ENCODE measurements at places on chromosomes 4 and X. TPM values are rescaled to one million over a fixed set of nuclear protein-coding genes. Genes with fewer than 3 reads are reported as not detected.

DACH2 gene
- not detected for total RNA-seq

NDP gene
- total RNA-seq: not detected

MAGEA1 gene
- total RNA-seq: not detected

NPY5R gene
- total RNA-seq: 0.55 TPM

ARR3 gene
- 1.2 TPM for total RNA-seq

KDR gene
- total RNA-seq: 5.2 TPM

XKRX gene
- total RNA-seq: 2.3 TPM

MBNL3 gene
- total RNA-seq: 40.2 TPM

PRPS1 gene
- total RNA-seq: 8.1 TPM

CT83 gene
- total RNA-seq: not detected

CXCL11 gene
- 0.46 TPM for total RNA-seq

EREG gene
- total RNA-seq: 5.0 TPM

SULT1B1 gene
- total RNA-seq: 294 TPM

UGT2B17 gene
- 647 TPM for total RNA-seq

GRCh38 chrX:28550331-28550872 is 36.8 kb upstream of the IL1RAPL1 start:
- no peak for DNase-seq

GRCh38 chr4:71303287-71303686 is 35.5 kb upstream of the SLC4A4 start:
- DNase-seq: no peak

GRCh38 chr4:2059046-2059725 is at the start of gene NAT8L:
Gene NAT8L (plus strand): TSS chr4:2059327. CDS start chr4:2059512, 185 bp downstream.
- no peak for DNase-seq

GRCh38 chr4:3793545-3793944 is 27.4 kb downstream of the ADRA2C start:
- DNase-seq: no peak

DNA sequence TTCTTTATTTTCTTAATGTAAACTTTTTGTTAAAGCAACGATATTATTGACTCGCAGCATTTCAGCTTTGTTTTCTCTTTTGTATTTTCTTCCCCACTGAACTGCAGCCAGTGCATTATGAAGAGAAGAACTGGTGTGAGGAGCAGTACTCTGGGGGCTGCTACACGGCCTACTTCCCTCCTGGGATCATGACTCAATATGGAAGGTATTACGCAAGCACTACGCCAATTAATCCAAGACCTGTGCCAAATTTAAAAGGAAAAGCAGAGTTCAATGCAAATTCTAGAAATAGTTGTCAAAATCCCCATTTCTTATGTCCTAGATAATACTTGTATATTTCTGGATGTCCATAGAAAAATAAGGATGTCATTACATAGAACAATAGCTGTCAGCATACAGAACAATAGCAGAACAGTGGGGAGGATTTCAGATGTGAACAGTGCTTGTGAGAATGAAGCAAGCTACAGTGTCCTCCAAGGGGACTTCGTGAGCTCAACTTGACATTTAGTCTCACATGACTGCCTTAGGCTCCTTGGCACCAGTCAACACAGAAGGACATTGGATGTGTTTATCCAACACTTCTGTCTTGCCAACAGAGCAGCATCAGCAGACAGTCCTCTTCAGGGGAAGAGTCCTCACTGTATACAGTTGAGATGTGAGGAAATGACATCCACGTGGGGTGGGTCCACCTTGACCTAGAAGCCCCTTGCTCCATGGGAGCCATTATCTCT is 85.9 kb downstream of the MAOA start:
- DNase-seq: no peak

GRCh38 chrX:24648495-24648894 is 1.3 kb upstream of the PCYT1B start:
- DNase-seq: no peak

DNA sequence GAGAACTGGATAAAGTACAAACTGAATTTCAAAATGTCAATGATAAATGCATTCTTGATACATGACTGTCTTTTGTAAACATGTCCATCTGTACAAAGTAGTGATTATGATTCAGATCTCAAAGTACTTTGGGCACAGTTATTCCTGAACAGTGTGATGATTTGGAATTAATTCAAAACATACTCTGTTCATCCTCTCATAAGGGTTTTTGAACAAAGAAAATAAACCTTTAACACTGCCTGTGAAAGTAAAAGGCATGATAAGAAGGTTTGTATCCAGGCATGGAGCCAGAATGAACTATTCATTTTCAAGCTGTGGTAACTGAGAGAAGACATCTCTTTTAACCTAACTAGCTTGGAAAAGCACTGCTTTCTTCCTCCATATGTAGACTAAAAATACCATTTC is 883 bp upstream of the KLHL4 start:
- DNase-seq: no peak

DNA sequence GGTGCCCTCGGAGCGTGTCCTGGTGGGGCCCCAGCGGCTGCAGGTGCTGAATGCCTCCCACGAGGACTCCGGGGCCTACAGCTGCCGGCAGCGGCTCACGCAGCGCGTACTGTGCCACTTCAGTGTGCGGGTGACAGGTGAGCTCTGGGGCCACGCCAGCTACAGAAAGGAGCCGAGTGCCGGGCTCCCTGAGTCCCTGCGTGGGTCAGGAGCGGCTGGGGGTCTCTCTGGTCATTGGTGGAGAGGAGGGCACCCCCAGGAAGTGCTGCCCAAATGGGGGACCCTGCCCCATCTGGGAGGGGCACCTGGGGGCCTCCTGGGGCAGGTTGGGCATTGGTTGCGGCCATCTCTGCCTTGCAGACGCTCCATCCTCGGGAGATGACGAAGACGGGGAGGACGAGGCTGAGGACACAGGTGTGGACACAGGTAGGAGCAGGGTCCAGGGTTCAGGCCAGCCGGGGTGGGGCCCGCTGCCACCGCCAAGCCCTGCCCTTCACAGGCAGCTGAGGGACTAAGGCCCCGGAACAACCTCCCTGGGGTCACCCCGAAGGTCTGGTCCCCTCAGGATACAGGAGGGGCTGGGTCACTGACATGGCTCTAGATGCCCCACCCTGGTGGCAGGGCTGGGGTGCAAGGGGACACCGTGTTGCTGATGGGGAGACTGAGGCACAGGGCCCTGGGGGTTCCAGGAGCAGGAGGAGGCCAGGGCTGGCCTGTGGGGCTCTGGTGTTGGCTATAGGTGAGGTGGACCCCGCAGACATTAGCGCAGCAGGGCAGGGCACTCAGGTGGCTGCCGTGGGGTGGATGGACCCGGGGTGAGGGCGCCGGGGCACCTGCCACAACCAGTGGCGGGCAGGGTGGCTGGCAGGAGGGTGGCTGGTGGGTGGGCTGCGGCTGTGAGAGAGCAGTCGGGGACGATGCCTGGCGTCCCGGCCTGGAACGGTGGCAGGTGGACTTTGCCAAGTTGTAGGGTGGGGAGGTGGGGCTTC is 6.6 kb downstream of the FGFR3 start:
- DNase-seq: peak; percentile 61

- no peak for DNase-seq
Measured at GRCh38 chr4:102348701-102349100, 3.4 kb upstream of the SLC39A8 start.

DNA sequence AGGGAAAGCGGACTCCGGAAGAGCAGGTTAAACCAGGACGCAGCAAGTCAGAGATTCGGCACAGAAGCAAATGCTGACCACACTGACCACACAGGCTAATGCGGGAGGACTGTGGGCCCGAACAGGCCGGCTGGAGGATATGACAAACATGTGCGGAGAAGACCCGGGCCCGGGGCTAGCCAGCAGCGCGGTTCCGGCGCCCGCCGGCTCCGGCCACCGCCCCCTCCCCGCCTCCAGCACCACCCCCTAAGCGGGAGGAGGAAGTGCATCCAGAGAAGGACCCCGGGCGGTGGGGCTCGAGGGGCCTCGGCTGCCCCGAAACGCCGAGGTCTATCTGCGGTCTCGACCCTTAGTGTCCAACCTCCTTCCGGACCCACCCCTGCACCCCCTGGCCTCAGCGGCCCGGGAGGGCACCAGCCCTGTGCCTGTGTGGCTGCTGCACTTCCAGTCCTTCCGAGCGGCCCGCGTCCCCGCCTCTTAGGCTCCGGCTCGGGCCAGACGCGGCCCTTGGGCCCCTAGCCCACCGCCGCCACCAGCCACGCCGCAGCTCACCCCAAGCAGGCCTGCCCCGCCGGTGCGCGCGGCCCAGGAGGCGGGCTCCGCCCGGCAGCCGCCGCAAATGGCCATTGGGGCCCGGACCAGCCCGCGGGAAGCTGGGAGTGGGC is 2.1 kb downstream of the ELOVL6 start:
- DNase-seq: peak; percentile 68

DNA sequence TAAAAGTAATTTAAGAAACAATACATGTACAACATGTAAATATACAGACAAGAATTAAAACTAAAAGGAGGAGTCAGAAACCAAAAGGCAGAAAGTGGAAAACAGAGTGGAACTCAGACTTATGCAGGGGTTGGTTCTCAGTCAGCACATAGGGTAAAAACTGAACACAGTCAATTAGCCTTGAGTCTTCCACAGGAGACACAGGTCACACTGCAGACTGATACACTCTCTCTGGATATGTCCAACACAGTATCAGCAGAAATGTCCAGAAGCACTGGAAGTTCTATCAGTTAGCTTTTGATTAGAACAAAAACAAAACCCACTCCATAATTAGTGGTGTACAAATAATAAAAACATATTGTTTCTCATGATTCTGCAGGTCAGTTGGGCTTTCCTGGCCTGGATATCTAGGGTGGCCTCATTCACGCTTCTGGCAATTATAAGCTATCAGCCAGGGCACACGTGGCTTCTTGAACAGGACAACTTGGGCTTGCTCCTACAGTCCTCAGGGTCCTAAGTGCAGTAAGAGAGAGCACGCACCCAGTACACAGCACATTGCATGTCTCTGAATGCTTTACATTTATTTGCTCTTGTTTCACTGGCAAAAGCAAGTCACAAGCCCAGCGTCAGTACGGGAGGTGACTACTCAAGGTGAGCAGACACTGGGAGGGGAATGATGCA is 21.6 kb downstream of the TEC start:
- no peak for DNase-seq

GRCh38 chrX:121135488-121136207 is 88.2 kb downstream of the GLUD2 start:
- DNase-seq: no peak

Measured in left colon (tissue), 2 donors.